ENCODE measurements at places on chromosomes 7 and 10.

- DNase-seq, result no peak
These were observed 233.4 kb downstream of the GPR37 start for GRCh38 chr7:124532166-124532565.

DNA sequence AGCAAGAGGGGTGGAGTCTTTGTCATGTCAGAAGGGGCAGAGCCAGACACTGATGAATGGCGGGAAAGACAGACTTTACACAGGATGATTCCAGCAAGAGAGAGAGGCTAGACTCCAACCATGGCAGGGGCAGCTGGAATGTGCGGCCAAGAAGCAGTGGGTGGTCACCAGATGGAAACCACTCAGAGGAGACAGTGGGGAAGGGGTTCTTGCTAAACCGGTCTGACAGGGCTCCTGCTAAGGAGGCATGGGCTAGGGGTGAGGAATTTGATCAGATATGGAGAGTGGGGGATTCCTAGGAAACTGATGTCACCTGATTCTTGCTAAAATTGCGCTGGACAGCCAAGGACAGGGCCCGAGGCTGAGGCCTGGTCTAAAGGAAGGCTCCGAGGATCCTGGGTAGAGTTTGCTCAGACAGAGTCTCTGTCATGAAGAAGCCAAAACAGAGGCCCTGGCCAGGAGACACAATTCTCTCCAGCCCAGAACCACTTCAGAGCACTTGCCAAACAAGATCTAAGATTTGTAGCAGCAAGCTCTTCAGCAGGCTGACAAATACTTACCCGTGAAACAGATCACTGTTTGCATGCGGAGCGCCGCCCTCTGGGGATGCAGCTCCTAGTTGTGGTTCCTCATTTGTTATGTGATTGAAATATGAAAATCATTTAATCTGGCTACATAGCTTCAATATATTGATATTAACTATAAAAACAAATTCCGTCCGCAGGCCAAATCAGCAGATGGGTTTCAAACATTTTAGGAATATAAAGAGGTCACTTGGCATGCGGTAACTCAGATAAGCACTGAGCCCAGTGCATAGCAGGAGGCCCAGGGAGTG is 377.0 kb downstream of the TCERG1L start:
- no peak for DNase-seq

- DNase-seq, result no peak
These were observed 111.4 kb downstream of the BAMBI start for GRCh38 chr10:28788762-28789161.

DNA sequence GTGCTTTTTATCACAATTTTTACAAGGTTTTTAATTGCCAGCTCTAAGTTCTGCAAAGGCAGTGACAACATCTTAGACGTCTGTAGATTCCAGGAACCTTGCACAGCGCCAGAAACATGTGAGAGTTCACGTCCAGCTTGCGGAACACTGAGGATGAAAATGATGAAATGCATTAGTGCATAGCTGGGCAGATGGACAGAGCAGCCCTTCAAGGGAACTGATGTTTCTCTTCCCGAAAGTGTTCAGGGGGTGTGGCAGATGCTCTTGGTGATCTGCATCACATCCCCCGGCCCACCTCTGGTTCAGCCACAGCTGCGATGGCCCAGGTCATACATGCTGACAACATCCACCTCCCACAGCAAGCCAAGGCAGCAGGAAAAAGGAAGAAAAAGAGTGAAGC is 40.9 kb downstream of the ITIH5 start:
- no peak for DNase-seq

Measured in renal cortex interstitium (tissue), 15 donors.